ENCODE measurements at places on chromosomes 2 and 18.

DNA sequence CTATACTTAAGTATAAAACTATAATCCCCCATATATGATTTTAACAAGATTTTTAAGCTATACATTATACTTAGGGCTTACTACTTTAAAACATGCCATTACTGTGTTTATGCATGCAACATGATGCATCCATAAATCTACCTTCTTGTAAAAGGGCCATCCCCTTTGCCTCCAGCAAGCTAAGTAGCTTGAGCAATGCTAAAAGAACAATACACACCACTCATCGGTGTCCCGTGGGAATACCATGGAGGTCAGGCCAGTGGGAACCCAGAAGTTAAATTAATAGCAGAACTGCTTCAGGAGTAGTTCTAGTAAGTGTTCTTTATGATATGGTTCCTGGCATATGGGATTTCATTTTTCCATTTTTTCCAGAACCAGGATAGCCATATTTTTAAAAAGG is 37.8 kb downstream of the SH3RF3 start:
- no peak for DNase-seq

- no peak for DNase-seq
Measured at GRCh38 chr18:68607852-68608251, 107.1 kb downstream of the TMX3 start.

DNA sequence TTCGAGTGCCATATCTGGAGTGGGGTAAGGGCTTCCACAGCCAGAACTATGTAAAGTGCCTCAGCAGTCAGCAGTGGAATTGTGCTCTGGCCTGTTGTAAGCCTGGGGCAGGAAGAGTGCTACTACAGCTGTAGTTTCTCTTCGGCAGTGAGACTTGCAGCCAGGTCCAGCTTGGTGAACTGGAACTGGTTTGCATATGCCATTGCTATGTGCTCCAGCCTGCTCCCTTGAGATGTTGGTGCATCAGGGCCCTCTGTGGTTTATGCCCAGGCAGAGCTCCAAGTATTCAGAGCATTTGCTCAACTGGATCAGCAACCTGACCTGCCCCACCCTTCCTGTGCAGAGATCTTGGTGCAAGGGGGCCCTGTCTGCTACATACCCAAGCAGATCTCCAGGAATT is 47.8 kb downstream of the ZNF804A start:
- no peak for DNase-seq

GRCh38 chr2:102446936-102447335 is 24.0 kb downstream of the IL18RAP start:
- no peak for DNase-seq

DNA sequence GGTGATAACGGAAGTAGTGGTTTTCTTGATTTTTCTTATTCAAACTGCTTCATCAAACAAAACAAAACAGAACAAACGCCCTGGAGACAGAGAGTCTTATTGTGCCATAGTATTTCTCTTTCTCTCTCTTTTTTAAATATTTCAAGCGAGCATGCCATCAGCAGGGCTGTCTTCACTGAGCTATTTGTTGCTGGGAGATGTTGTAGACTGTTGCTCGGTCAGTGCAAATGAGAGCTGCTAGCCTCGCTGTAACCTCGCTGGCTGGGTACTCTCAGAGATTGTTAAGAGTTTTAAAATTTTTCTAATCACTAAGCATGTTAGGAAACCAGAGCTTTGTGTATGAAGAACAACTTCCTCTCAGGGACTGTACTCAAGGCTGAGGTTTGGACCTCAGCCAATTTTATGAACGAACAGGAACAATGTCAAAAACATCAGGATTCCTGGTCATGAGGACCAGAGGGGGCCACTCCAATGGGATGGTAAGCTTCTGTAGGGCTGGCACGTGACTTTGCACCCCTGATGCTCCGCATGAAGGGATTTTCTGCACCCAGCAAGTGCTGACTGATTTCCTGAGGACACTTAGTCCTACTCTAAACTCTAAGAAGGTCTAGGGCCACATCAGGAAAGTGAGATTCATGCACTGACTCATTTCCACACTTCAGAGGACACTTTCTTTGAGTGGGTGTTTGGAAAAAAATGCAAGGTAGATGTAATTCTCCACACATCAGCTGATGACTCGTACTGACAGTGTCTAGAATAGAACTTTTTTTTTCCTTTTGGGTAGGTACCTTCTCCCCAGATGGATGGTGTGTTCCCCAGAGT is 59.8 kb upstream of the IL1R1 start:
- no peak for DNase-seq

DNA sequence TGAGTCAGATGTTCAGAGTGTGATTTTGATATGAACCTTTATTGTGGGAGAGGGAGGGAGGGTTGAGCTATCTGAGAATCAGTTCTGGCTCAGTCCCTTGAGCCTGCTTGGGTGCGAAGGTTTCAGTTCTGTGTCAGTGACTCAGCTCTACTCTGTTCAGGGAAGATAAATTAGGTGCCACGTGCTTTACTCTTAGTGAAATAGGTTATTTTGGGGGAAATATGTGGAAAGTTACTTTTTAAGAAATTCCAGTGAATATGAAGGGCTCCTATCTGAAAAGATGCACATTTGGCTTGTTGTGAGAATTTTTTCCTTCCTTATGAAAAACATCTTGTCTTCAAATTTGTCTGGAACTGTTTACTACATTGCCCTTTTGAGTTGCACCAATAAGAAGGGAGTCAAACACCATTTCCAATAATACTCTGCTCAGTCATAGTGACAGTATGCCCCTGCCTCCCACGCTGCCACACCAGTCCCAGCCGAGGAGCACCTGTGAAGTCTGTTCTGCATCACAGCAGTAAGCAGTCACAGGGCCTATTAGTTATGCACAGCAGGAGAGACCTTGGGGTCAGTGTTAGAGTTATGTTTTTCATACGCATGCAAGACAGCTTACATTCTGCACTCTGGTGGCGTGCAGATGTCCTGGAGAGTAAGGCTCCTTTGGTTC is 32.8 kb upstream of the DNAH7 start:
- DNase-seq: no peak

DNA sequence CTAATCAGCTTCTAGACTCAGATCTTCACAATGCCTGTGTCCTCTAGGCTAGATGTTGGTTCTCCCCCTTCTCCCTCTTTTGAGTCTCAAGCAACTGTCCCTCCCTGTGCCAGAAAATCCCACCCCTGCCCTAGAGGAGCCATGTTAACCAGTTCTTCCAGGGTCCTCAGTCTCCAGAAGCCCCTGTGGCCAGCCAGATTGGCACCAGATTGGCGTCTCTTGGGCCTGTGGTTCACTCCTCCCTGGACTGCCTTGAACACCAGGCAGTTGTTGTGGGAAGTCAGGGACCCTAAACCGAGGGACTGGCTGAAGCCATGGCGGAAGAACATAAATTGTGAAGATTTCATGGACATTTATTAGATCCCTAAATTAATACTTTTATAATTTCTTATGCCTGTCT is 36.6 kb downstream of the CYP26B1 start:
- no peak for DNase-seq

- no peak for DNase-seq
Measured at GRCh38 chr2:16629044-16629443, 36.6 kb downstream of the CYRIA start.

GRCh38 chr2:199850718-199851500 is at the start of gene FTCDNL1:
Gene FTCDNL1 (minus strand): TSS chr2:199851192. CDS start chr2:199848962, 2,230 bp downstream.
- DNase-seq: peak; percentile 59
